ENCODE measurements at places on chromosomes 4 and X.

- DNase-seq, result no peak
Measured at GRCh38 chrX:13646154-13646549, 6.8 kb upstream of the TCEANC start.

- no peak for DNase-seq
Measured at GRCh38 chr4:171644430-171645057, 168.7 kb upstream of the GALNTL6 start.

DNA sequence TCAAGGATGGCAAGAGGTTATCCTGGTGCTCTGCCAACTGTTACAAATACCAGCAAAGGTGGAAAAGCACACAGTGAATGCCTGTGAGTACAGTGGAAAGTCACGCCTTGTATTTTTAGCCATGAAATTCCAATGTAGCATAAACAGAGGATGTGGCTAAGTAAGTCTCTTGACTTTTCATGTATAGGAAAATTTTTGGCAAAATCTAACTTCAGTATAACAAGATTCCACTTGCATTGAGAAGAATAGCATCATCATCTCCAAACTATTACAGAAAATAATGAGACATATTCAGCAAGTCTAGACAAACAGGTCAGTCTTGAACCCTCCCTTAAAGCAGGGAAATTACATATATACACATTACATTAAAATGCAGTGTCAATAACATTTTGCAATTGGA is 7.9 kb downstream of the SLC10A6 start:
- no peak for DNase-seq

- DNase-seq, result no peak
Measured at GRCh38 chr4:109412776-109413175, 20.8 kb upstream of the SEC24B start.

GRCh38 chr4:10018818-10019461 is 2.4 kb downstream of the SLC2A9 start:
- DNase-seq, result peak; percentile 97

GRCh38 chrX:47030339-47030738 is 47.9 kb upstream of the RGN start:
- DNase-seq, result no peak

DNA sequence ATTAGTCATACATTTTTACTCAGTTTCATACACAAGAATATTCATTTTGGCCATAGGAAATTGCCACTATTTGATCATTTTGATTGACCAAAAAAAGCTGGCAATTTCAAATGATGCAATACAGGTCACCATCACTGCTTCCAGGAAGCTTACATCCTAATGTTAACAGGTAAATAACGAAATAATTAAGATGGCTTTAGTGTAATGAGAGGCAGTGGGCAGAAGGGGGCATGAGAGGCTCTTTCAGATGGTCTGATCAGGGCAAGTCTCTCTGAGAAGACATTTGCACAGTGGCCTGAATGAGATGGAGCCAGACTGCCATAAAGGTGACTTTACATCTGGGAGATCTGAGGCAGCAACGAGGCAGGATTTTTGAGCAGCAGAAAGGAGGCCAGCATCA is 170.7 kb downstream of the SLIT2 start:
- DNase-seq, result no peak

DNA sequence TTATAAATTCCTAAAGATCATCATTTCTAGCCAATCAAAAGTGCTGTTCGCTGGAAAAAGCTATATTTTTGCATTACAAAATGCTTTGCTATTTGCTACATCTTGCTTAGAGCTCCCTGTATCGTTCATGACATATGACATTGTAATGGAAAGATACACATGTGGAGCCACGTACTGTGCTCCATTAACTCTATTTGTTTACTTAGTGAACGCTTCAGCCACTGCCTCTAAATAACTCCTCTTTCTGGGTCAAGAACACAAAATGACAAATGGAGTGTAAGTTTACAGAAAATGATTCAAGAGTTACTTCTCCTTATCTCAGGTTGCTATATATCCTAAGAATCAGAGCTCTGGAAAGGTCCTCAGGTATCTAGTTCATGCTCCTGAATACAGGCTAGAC is 329.1 kb upstream of the SMIM31 start:
- no peak for DNase-seq

DNA sequence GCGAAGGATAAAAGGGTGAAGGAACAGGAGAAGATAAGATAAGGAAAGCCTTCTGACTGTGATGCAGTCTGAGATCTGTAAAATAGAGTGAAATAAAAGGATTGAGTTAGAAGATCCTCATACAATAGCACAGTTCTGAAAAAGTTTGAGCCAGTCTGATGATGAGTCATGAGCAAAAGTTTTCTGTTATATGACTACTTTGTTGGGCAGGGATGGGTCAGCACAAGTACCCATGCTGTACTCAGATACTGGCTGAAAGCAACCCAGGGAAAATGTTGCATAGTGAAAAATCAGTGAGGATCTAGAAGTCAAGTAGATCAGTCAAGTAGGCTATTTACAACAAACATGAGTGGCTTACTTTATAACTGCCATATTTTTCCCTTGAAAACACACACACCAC is 253.5 kb downstream of the PCDH10 start:
- no peak for DNase-seq

GRCh38 chrX:16867947-16868346 is 2.2 kb downstream of the RBBP7 start:
- no peak for DNase-seq

- peak; percentile 62 for DNase-seq
Measured at GRCh38 chrX:129522184-129523078, 859 bp downstream of the SMARCA1 start.

- no peak for DNase-seq
Measured at GRCh38 chr4:149830823-149831222, 15.2 kb upstream of the IQCM start.

Data from RWPE2 (cell line).